ENCODE measurements at places on chromosomes 3 and 15.

- DNase-seq: peak; percentile 95
These were observed 32.9 kb downstream of the B3GNT5 start for GRCh38 chr3:183285828-183286457.

DNA sequence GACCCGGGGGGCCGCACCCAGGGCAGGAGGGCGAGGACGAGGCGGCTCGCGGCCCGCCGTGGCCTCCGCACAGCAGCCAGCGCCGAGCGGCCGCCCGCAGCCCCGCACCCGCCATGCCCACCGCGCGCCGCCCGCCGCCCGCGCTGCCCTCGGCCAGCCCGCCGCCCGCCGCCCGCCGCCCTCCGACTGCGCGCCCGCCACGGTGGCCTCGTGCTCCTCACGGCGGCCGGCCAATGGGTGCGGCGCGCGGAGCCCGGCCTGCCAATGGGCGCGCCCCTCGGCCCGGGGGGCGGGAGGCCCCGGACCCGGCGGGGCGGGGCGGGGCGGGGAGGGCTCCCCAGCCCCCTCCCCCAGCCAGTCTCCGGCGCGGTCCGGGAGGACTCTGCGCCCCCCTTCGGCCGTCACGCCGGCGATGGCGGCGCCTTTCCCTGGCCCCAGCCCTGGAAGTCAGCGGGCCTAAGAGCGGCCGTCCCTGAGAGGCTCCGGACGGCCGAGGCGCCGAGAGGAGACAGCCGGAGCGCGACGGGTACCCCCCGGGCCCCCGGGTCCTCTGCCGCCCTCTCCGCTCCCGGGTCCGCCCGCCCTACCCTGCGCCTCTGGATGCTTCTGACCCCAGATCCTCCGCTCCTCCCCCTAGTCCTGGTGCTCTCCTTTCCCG, at the start of gene NT5DC2:
TSS of gene NT5DC2 (minus strand) at position 235 of the 658 bp plus-strand sequence. CDS start at position 115, 120 bp downstream.
- DNase-seq: peak; percentile 70

DNA sequence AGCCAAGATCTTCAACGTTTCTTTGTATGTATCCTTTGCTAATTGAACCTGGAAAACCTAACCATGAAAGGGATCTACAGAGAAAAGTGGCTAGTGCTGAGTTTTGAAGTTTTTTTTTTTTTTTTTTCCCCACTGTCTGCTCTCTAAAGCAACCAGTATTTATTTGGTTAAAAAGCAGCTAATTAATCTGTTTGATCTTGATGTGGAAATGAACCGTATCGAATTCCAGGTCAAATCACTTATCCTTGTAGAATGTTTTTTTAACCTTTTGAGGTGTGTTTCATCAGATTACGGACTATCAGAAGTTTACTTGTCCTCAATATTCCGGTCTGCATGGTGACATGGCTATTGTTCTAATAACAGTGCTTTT, 117.2 kb downstream of the FNDC3B start:
- no peak for DNase-seq

DNA sequence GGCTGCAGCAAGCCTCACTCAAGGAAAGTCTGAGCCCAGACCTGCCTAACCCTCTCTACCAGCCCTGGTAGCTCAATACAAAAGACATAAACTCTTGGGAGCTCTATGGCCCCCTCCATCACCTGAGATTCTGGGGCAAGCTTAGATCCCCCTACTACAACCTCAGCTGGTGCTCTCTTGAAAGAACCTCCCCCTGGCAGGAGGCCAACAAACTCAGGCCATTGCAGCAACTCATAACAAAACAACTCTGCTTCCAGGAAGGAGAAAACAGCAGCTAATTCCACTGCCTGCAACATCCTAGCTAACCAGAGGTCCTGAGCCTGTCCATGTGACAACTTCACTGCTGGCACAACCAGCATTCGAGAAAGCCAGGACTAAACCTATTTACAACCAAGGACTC, 169.2 kb downstream of the ROBO1 start:
- DNase-seq: no peak

GRCh38 chr3:89025185-89025584, 82.2 kb upstream of the EPHA3 start:
- no peak for DNase-seq

DNA sequence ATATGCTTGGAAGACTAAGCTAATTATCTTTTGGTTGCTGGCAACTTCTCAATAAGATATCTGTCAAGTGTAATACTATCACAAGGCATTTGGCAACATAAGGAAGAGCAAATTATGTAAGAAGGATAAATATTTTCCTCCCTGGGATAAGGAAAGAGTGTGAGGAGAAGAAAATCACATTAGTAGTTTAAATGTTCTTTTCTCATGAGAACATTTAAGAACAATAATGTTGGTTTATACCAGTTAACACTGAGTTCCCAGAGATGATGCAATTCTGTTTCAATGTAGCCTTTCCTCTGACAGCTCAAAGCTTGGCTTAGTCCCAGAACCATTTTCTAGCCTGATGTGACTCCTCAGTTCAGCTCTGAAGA, 66.1 kb upstream of the NPHP3 start:
- DNase-seq: no peak

- no peak for DNase-seq
These were observed 118.5 kb upstream of the WNT5A start for GRCh38 chr3:55605443-55606236.

DNA sequence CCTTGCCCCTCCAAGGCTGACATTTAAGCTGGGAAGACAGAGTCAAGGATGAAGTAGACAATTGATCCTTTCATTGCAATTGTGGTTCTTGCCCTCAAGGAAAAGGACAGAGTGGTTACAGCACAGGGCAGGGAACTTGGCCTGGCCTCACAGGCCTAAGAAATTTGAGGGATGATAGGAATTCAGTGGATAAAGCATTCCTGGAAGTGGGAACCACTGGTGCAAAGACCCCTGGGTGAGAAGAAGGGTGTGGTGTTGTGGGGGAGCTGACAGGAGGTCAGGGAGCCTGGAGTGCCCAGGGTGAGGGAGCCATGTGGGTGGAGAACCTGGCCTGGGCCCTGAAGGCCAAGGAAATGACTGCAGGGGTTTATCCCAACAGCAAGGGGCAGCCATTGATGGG, 287.4 kb downstream of the UACA start:
- no peak for DNase-seq

DNA sequence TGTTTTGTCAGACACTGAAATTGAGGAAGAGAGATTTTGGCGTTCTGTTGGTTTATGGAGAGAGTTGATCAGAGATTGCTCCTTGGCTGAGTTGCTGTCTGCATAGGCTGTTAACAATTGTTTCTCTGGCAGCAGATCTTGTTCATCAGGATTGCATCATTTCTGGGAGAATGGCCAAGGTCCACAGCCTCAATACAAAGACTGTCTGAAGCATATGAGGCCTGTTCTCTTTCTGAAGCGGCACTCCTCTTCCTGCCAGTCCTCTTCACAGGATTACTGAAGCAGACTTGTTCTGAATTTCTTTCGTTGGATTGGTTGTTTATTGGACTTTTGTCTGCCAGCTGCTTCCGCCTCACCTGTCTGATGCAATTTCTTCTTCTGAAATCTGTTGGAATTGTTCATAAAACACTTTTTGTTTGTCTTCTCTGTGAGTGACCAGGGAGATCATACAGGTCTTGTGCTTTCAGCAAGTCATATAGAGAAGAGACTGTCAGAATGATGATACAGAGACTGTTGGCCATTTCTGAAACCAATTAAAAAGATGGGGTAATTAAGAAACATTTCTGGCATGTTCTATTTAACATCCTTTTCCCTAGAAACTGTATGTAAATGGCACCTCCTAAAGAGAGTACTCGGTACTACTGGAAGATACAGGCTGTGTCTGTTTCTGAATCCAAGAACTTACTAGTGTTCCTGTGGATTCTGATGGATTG, 25.5 kb downstream of the SETD5 start:
- no peak for DNase-seq

DNA sequence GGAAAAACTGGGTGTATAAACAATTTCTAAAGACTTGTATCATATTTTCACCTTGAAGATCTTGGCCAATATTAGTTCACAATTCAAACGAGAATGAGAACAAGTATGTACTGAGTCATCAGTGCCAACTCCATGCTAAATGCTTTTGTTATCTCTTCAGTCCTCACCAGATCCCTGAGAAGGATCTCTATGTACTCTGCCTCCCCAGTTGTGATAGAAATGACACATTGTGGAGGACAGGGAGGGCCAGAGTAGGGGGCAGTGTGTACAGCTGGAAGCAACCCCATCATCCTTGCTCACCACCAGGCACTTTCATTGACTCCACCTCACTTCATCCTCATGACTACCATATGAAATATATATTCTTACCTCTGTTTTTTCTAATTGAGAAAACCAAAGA, 353.7 kb upstream of the SOX2 start:
- DNase-seq: no peak

GRCh38 chr15:48265135-48265534, 59.0 kb downstream of the SLC12A1 start:
- no peak for DNase-seq

DNA sequence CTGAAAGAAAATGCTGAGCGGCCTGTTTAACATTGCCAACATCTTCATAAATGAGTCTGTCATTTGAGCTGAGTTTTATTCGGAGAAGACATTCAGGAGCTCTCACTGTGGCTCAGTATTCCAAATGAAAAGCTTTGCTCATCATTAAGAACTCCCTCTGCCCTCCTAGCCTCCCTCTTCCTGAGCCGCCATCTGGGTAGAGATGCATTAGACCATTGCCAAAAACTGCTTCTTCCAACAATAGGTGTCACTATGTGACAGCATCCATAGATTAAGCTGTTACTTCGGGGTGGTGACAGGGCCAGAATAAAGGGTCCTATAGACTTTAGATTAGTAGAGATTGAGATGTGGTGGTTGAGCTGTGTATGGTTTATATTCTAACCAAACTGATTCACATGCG, 501.4 kb upstream of the NR2F2 start:
- no peak for DNase-seq

DNA sequence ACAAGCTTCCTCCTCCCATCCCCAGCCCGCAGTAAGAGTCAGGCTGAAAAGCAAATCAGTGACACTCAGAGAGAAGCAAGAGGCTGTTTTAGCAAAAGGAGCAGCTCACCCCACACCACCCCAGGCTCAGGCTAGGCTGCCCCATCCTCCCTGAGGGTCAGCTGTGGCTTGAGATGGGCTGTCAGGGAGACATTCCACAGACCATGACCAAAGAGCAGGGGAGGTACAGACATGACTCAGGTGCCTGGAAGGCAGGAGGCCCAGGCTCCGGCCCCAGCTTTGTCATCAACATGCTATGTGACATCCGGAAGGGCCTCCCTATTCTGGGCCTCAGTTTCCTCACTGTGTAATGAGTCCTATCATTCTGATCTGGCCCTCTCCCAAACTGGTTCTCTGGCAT, 24.7 kb downstream of the HCN4 start:
- DNase-seq: no peak

DNA sequence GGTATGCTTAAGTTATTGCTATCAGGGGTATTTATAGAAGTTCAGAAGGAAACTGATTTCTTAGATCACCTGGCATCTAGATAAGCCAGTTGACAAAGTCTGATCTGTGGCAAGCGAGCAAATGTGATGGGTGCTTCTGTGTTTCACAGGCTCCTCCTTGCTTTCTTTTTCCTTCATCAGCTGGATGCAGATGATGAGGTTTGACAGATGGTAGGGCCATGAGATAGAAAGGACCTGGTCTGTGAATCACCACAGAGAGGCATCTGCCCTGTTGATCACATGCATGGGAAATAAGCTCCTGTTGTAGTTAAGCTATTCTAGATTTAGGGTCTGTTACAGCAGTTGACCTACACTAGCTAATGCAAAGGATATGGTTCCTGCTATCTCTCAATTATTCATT, 372.0 kb downstream of the NEK10 start:
- DNase-seq: no peak

GRCh38 chr3:73021301-73021835, 24.8 kb downstream of the PPP4R2 start:
- no peak for DNase-seq

GRCh38 chr15:58484791-58485600, 53.2 kb downstream of the LIPC start:
- peak; percentile 55 for DNase-seq

GRCh38 chr15:67753891-67754290, 71.4 kb upstream of the SKOR1 start:
- DNase-seq: no peak

DNA sequence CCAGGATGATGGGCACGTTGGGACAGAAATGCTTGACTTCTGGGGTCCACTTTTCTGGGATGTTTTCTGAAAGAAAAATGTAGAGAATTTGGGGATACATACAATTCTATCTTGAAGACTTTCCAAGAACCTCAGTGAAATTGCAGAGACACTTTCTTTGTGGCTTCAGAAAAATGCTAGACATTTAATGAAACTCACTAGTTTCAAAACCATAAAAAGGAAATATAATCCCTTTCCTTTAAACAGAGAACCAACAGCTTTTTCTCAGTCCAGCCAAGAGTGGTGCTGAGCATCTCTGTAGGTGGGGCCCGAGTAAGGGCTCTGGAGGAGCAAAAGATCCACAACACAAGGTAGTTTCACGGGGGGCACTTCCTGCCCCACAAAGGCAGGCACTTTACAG, 4.4 kb upstream of the GPX1 start:
- no peak for DNase-seq

GRCh38 chr3:2889736-2890135, 220.4 kb downstream of the IL5RA start:
- DNase-seq: no peak

- no peak for DNase-seq
These were observed 101.2 kb downstream of the SMAD6 start for GRCh38 chr15:66803182-66803729.

GRCh38 chr3:9180764-9181117, 68.7 kb downstream of the SRGAP3 start:
- no peak for DNase-seq

DNA sequence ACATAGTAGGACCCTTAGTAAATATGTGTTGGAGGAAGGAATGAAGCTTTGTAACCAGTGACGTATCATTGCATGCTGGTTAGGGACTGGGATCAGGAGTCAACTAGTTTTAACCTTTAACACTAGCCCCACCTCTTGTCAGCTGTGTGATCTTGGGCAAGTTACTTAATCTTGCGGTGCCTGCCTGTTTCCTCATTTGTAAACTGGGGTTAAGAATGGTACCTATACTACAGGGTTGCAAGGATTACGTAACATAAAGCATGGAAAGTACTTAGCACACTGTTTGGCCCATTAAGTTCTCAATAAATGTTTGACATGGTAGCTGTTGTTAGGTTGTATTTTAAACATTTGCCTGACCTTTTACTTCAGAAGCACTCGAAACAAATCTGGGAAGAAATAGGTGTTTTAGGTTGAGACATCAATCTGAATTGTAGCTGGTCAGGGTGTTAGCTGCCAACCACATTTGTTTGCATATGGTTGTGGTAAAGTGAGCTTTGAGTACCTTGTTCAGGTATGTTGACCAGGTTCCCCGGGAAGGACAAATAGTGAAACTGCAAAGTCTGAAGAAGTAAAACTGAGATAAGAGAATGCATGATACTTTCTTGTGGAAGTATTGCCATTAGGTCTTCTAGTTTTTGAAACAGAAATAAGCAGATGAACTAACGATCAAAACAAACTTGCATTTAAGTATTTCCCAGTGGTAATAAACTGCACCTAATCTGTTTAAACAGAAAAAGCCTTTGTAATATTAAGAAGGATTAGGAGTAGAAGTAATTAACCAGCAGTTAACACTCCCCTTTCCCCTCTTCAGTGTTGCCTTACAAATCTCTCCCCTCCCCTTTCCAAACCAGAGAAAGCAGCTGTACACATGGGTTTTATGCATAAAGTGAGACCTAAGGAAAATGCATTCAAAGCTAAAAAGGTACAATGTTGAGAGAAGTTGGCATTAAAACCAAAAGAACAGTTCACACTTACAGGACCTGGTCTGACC, 25.8 kb upstream of the SCAANT1 start:
- peak; percentile 54 for DNase-seq

GRCh38 chr15:101262551-101262950, 10.7 kb upstream of the CHSY1 start:
- DNase-seq: no peak
